Pons (tissue), 1 donor: ENCODE measurements at places on chromosomes 1 and 21.

- peak; percentile 41 for DNase-seq
Observed at GRCh38 chr1:196309386-196309785, 298.9 kb downstream of the KCNT2 start.

DNA sequence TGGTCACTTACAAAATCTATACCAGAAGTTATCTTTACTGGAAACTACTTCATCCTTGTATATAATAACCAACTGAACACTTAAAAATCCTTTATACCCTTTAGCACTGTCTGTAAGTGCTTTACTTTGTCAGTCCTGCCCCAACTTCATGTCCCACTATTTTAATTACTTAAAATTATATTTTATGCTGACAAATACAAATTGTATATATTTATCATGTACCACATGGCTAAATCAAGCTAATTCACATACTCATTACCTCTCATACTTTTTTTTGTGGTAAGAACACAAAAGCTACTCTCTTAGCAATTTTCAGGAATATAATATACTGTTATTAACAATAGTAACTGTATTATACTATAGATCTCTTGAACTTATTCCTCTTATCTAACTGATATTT is 63.0 kb downstream of the EVI5 start:
- no peak for DNase-seq

- DNase-seq, result no peak
Observed at GRCh38 chr1:71240656-71241055, 159.8 kb upstream of the ZRANB2 start.

GRCh38 chr1:30965924-30966599 is 57.5 kb upstream of the SDC3 start:
- DNase-seq, result no peak

DNA sequence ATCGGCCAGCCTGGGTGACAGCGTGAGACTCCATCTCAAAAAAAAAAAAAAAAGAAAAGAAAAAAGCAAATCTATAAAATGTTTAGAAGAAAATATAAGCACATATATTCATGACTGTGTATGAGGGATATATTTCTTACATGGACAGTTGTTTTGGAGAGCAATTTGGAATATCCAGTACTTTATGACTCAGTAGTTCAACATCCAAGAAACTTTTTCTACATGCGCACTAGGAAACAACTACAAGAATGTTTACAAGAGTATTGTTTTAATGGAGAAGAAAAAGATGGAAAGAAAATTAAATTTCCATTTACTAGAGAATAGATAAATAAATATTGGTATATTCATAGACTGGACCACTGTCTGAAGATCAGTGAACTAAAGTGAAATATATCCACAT is 77.5 kb downstream of the MAST2 start:
- DNase-seq, result no peak

DNA sequence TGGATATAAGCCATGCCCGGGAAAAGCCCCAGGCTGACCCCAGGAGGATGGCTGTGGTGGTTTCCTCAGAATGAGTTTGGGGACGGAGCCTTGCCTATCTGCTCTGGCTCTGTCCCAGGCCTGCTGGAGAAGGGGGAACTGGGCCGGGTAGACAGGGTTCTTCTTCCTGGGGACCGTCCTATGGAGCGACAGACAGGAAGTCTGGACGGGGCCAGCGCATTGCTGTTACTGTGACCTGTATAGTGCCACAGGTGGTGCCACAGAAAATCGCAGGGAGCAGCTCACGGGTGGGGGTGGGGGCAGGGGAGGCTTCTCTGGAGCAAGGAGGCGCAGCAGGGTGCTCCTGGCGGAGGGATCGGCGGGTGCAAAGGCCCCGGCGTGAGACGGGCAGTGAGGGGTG is 36.4 kb downstream of the CFAP74 start:
- DNase-seq, result no peak

- no peak for DNase-seq
Observed at GRCh38 chr1:214136324-214136919, 144.5 kb upstream of the SMYD2 start.

DNA sequence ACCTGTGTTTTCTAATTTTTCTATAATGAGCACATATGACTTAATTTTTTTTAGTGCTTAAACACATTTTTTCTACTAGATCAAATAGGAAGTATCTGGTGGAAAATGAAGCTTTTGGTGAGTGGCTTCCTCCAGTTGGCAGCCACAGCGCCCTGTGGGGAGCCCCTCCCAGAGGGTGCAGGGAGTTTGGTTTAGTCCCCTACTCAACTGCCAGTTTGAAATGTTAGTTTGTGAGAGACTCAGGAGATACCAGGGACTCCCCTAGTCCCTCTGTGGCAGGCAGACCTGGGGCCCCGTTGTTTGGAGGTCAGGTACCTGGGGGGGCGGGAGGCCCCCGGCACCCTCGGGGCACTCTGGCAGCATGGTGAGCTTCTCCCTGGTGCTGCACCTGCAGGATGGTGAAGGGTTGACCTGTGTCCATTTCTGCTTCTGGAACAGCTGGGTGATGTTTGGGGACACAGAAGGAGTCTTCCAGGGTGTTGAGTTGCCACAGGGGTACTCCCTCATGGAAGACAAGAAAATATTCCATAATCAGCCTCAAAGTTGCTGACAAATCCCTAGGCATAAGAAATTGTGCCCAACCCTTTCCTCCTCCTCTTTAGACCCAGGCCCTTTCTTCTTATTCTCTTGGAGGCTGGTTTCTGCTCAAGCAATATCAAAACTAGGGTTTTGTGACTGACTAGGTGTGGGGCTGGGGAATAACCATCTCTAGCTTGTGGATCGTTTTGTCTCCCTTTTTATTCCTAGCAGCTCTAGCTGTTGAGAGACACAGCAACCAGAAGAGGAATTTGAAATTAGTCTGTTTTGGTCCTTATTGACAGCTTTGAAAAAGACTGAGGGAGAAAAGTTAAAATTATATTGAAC is 91.6 kb downstream of the ABCA4 start:
- DNase-seq, result no peak

GRCh38 chr1:182629499-182630096 is 25.4 kb upstream of the RGS16 start:
- DNase-seq, result no peak

DNA sequence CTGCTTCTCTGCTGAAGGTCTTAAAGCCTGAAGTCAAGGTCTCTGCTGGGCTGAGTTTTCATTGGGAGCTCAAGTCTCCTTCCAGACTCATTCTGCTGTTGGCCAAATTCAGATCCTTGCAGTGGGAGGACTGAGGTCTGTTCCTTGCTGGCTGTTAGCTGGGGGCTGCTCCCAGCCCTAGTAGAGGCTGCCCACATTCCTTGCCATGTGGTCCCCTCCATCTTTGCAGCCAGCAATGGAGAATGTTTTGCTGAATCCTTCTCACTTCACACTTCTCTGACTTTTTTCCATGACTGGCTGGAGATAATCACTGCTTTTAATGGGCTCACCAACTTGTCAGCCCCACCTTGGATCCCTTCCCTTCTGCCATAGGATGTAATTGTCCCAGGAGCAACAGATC is 33.2 kb downstream of the UBASH3A start:
- DNase-seq, result no peak

- peak; percentile 53 for DNase-seq
Observed at GRCh38 chr1:245397771-245398170, 243.0 kb downstream of the KIF26B start.

- no peak for DNase-seq
Observed at GRCh38 chr1:239268007-239268406, 118.4 kb upstream of the CHRM3 start.

GRCh38 chr1:246302711-246303317 is 204.3 kb downstream of the SMYD3 start:
- DNase-seq, result no peak

DNA sequence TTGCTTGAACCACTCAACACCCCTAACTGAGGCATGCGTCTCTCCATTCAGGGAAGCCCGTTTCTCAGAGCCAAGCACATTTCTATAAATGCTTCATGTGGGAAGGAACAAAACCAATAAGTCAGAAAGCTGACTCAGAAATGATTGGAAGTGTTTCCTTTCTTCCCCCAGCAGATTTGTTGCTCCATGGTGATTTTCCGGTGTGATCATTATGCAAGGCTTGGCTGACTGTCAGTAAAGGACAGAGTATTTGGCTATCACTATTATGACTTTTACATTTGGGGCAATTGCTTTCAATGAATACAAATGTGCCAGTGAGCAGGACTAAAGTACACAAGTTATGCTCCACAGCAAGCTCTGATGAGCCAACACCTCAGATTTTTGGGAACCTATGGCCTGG is 53.3 kb upstream of the ZC3H11B start:
- no peak for DNase-seq

DNA sequence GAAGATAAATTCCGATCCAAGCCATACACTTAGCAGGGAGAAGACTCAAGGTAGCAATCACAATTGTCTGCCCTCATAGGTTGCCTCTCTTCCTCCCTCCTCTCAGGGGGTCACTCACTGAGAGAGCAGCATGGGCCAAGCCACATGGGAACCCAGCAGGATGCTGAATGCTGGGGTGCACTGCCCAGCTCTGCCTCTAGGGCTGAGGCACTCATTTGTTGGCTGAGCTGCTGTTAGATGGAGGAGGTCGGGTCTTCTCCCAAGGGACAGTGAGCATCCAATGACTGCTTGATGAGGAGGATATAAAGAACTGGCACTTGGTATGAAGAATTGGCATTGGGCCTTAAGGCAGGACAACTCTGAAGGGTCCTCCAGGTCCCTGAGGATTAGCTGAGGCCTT is 418.8 kb downstream of the SIPA1L2 start:
- no peak for DNase-seq

GRCh38 chr1:101233495-101233894 is 3.3 kb upstream of the S1PR1 start:
- no peak for DNase-seq

DNA sequence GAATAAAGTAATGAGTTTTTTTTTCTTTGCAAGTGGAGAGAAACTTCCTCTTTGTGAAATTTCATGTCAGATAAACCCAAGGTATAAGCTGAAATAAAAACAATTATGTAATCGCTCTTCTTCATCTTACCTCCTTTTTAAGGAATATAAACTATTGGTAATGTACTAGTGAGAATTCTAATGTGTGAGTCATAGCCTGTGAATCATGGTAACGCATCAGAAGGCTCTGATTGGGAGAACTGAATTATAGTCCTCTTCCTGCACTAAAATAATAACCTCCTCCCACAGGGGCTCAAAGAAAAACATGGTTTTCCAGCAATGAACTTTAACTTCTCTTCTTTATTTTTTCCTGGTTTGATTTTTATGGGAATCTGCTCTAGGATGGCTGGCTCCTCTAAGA is 57.1 kb upstream of the COX20 start:
- DNase-seq, result no peak

DNA sequence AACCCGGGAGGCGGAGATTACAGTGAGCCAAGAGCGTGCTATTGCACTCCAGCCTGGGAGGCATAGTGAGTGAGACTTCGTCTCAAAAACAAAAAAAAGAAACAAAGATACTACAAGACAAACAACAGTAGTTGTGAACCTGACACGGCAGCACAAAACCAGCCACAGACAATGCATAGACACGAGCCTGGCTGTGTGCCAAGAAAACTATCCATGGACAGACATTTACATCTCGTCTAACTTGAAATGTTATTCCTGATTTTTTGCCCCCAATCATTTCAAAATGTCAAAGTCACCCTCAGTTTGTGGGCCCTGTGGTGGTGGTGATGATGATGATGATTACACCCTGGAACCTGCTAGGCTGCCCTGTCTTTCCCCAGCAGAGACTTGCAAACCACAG is 6.3 kb downstream of the KLHL21 start:
- no peak for DNase-seq

DNA sequence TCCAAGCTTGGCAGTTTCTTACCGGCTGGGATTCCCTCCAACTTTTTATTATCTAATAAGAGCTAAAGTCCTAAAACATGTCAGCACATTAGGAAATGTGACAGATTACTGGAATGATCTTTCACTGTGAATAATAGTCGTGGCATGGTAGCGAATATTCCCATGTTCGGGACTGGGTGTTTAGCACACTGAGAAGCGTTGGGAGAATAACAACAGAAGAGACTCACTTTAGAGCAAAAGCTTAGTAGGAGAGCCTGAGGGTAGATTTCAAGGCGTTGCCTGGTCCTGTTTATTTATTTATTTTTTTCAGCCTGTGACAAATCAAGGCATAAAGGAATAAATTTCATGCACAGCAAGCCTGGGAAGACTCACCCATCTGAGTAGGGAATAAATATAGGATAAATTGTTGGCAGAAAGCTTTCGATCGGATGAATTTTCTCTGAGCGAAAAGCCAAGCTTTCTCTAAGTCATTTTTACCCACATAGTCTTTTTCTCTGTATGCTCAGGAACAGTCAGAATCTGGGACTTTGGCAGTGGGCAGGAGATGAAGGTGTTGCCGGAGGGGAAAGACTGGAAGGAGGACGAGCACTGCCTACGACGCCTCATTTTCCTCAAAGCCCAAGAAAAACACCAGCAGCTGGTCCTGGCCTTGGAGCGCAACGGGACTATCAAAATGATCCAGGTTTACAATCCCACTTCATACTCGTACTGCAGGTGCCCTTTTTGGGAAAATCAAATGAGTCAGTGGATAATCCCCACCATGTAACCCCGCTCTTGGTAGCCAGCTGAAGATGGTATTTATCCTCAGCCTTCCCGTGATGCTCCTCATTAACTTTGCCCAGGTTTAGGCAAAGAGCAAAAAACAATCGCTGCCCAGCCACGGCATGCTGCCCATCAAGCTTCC is 97.2 kb downstream of the WDR64 start:
- DNase-seq, result peak; percentile 1

- DNase-seq, result no peak
Observed at GRCh38 chr1:213103377-213104306, 52.6 kb downstream of the RPS6KC1 start.

GRCh38 chr1:93905051-93905450 is 4.2 kb downstream of the GCLM start:
- DNase-seq, result no peak

DNA sequence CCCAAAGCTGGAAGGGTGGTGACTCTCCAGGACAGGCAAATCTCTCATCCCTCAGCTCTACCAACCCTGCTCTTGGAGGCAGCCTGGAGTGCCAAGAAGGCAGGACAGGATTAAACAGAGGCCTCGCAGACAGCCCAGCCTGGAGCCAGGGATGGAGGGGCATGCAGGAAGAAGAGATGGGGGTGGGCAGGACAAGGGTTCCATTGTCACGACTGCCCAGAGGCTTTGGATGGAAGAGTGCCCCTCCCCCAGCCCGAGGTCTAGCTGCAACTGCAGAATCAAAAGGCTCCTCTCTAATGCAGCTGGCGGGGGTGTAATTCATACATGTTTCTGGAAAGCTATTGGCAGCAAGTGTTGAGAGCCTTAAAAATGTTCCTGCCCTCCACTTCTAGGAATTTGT is 8.8 kb downstream of the RAB7B start:
- peak; percentile 97 for DNase-seq

- no peak for DNase-seq
Observed at GRCh38 chr1:89732206-89732605, 88.6 kb upstream of the LRRC8D start.

DNA sequence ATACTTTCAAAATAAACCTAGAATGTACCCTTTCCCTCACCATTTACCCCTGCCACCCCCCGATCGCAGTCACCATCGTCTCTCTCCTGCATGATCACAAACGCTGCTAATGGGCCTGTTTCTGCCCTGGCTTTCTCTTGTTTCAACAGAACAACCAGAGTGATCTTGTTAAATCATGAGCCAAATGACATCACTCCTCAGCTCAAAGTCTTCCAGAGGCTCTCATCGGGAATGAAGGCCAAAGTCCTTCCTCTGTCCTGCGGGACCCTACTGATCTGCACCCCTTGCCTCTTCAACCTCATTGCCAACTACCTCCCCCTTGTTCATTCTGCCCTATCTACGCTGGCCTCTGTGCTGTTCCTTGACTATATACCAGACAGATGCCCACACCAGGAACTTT is 39.4 kb upstream of the PTGFRN start:
- DNase-seq, result no peak
